ENCODE measurements at places on chromosomes 5 and 9.

DNA sequence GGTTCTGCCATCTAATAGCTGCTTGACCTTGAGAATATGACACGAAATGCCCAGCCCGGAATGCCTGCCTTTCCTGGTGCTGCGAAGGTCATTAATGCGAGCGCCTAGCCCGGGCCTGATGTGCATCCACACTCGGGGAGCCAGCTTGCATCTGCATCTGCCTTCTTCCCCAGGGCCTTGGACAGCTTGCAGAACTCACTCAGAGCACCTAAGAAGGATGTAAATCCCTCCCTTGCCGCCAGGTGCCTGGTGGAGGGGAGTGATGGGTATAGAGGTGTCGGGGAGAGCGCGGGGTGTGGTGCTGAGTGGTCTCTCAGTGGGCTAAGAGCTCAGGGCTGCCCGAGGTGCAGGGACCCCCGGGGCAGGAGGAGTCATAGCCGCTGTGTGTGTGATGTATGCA, 127.2 kb downstream of the MRPL36 start:
- DNase-seq, result no peak

GRCh38 chr9:30995956-30996738, 1388.3 kb upstream of the ACO1 start:
- no peak for DNase-seq

DNA sequence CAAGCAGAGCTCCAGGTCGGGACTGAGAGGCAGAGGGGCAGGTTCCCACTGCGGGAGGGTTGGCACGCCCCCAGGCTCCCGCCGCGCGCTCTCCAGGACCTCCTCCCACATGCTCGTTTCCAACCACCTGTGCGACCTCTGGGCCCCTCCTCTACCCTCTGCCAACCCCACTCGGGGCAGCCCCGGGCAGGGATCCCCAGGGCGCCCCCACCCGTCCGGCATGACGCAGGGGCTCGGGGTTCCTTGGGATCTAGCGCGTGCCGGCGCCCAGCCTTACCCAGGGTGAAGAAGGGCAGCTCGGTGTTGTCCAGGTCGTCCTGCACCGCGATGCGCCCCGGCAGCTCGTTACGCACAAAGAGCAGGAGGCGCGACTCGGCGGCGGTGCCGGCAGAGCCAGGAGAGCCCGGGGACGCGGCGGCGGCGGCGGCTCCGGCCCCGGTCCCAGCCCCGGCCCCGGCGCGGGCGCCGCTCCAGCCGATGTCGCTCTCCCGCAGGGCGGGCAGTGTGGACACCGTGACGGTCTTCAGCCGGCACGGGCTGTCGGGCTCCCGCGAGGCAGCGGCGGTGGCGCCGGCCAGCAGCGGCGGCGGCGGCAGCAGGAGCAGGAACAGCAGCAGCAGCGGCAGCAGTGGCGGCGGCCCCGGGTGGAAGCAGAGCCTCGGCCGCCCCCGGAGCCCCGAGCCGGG, 494 bp downstream of the ASTN2 start:
- peak; percentile 76 for DNase-seq

DNA sequence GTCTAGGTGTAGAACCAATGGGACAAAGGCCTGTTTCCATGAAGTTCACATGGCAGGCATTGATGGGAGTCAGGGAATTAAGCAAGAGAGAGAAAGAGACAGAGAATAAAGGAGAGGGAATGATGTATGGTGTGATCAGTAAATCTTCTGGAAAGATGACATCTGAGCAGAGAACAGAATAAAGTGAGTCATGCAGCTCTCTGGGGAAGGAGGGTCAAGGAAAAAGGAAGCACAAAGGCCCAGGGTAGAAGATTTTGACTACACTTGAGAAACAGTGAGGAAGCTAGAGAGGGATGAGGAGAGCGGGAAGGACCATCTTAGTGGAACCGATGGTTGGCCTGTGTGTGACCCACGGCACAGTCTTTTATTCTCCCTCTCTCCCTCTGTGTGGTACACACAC, 425.9 kb downstream of the SPOCK1 start:
- DNase-seq, result no peak

- peak; percentile 36 for DNase-seq
These were observed 207.9 kb upstream of the EFNA5 start for GRCh38 chr5:107878661-107879060.

- DNase-seq, result no peak
These were observed 34.5 kb upstream of the CSF1R start for GRCh38 chr5:150120617-150121447.

DNA sequence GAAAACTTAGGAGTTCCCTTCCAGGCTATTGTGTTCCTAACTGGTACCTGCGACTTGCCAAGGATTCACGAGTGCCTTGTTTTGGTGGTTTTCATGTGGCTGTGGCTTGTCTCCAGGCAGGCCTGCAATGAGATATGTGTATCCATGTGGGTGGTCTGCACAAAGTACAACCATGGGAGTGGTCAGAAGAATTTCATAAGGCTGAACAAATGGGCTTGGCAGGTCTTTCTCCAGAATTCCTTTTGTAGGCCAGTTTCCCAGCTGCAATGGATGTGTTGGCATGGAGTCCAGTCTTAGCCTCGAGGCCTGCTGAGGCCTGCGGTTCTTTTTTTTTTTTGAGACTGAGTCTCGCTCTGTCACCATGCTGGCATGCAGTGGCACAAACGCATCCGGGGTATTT, 28.8 kb upstream of the MELK start:
- DNase-seq, result no peak

DNA sequence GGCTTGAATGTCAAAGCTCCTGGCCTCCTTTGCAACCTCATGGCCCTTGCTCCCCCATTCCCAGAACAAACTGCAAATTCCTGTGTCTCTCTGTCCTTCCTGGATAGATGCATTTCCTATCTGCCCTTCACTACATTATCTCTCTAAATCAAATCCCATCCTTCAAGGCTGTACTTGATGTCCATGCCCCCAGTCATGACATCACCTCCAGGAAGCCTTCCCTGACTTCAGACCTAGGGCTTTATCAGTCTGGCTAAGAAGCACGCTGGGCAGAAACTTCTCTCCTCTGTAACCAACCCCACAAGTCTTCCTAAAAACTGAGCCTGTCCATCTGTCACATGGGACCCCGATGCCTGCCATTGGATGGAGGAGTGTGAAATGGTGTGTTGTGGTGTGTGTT, 25.7 kb upstream of the TNIP1 start:
- DNase-seq, result no peak

DNA sequence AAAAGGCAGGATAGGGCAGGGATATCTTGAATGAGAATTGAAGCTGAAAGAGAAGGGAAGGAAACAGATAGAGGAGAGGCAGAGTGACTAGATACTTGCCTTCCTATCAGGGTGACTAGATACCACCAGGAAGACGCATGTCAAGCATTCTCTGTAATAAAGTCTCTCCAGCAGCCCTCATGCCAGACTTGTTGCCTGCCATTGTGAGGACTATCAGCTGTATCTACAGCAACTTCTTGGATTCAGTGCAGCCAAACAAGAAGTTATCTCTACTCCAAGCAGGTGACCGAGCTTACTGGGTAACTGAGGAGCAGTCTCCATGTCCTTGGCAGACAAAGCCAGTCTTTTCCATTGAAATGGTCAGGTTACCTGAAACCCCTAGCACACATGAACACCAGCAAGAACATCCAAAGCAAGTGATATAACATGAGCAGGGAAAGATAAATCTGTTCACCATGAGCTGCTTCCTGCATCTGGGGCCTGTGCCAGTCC, 9.3 kb downstream of the SH3RF2 start:
- DNase-seq, result no peak

DNA sequence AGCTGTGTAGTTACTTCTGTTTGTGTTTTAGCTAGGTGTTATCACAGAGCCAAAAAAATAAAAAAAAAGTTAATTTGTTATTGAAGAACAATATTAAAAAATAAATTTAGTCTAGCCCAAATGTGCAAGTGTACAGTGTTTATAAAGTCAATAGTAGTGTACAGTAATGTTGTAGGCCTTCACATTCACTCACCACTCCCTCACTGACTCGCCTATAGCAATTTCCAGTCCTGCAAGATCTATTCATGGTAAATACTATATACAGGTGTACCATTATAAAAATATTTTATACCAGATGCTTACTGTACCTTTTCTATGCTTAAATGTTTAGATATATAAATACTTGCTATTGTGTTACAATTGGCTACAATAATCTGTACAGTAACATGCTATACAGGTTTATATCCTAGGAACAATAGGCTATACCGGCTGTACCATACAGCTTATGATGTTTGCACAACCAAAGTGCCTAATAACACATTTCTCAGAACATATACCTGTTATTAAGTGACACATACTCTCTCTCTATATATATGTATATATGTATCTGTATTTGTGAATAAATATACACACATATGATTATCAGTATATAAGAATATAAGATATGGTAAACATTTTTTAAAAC, 341.4 kb upstream of the EDIL3 start:
- no peak for DNase-seq

GRCh38 chr5:177103523-177104253, 17.0 kb downstream of the FGFR4 start:
- no peak for DNase-seq

- DNase-seq, result no peak
These were observed 79.1 kb upstream of the ITGA2 start for GRCh38 chr5:52910071-52910470.

DNA sequence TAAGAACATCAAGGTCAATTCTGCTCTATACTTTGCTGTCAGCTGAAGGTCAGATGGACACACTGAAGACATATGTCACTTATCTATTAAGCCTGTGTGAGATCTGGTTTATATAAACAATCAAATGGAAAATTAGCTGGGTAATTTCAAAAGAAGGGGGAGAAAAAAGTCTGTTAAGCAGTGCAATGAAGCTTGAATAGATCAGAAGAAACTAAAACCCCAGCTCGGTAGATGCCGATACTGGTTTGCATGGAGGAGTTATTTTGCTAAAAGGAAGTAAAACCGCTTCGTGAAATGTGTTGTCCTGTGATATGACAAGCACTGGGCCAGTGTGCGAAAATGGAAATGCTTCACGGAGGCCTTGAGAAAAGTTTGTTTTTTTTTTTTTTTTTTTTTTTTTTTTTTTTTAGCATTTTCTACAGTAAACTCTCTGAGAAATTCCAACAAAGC, 148.8 kb downstream of the MEF2C start:
- DNase-seq, result no peak

DNA sequence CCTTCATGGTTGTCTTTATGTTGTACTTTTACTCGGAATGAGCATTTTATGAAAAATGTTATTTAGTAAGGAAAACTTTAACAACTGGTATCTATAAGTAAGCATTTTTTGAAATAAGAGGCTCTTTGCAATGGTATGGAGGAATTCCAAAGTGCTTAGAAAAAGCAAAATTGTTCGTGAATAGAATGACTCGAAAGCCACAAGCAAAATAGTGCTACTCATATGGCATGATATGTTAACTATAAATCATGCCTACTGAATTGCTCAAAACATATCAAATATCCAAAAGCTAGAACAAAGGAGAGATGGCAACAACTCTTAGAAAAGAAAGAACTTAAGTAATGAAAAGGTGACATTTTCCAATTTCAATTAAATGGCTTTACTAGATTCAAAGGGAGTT, 216.3 kb downstream of the KIAA0825 start:
- DNase-seq, result no peak

GRCh38 chr5:140182803-140183367, 7.9 kb downstream of the CYSTM1 start:
- DNase-seq, result peak; percentile 58

- no peak for DNase-seq
These were observed 115.6 kb downstream of the TTC39B start for GRCh38 chr9:15191378-15191777.

Data from neural progenitor cell (in vitro differentiated cells).